ENCODE measurements at places on chromosomes 1 and 21.

GRCh38 chr1:236023926-236024565, 40.8 kb downstream of the NID1 start:
- no peak for DNase-seq

GRCh38 chr1:64875606-64876005, 90.7 kb downstream of the JAK1 start:
- DNase-seq, result no peak

DNA sequence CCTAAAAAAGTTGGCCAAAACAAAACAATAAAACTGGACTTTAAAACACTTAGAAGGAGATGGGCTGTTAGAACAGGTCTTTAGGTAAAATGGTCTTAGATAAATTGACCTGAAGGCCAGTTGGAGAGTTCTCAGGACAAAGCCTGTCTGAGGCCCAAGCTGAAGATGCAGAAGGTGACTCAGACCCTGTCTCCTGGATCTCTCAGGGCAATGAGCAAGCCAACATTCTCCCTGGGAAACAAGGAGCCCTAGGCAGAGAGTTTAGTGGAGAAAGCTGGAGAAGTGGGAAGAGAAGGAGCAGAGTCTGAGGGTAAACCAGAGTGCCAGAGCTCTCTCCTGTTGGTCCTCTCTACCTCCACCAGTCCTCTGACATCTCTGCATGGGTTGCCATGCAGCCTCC, 70.1 kb downstream of the FCRL5 start:
- DNase-seq, result no peak

DNA sequence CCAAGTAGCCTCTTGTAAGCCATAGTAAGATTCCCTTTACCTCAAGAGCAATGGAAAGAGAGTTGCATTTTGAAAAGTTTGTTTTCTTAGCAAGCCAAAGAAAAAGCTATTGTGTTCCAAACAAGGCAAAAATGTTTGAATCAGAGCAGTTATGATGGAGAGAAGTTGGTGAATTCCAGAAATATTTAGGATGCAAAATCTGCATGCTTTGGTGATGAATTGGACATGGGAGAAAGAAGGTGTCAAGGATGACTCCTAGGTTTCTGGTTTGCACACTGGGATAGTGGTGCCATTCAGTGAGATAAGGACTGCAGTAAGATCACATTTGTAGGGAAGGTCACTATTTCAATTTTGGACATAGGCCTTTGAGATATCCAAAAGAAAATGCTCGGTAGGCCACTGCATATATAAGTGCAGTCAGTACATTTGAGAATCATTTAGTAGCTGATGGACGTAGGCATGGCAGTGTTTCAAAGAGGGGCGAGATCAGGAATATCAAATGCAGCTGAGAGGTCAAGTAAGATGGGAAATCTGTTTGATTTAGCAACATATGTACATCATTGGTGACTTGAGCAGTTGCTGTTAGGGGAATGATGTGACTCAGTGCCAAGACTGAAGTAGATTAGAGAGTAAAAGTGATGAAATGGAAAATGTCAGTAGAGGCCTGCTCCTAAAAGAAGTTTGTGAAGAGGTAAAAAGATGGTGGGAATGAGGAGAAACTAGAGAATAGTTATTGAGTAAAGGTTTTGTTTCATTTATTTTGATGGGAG, 33.9 kb upstream of the GPR25 start:
- DNase-seq, result peak; percentile 79

DNA sequence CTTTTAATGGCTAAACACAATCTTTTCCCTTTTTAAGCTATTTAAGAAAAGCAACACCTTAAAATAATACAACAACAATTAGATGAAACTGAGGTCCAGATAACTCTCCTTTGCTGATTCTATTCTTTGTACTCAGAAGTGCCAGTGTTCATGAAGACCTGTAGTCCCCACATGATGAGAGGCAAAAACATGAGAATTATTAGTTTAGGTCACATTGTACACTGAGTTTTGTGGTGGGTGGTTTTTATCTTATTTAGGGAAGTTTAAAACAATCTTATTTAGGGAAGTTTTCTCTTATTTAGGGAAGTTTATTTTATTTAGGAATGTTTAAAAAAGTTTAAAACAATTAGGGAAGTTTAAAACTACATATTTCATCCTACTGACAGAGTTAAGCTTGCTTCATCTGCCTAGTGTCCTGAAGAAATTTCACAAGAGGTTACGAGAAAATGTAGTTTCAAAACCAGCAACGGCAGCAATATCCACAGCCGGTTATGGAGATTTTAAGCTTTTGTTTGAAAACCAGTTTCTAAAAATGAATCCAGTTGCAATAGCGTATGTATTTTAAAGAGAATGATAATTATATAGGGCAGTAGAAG, 7.8 kb upstream of the OR14I1 start:
- no peak for DNase-seq

- no peak for DNase-seq
These were observed 10.1 kb downstream of the PLEKHA6 start for GRCh38 chr1:204349602-204350001.

DNA sequence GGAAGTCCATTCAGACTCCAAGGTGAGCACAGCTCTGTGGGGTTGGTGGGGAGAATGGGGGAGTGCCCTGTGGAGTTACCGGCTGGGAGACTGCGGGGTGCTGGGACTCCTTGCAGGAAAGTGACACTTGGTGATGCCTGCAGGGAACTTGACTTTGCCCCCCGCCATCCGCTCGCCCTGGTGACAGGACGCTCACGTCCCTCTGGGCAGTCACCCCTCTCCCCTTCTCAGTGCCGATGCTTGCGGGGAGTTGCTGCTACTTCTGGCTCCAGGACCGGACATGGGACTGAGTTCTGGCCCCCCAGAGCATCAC, 209.5 kb upstream of the C1orf174 start:
- DNase-seq, result no peak

- DNase-seq, result peak; percentile 97
These were observed 321.0 kb upstream of the SNX7 start for GRCh38 chr1:98340511-98340910.

- DNase-seq, result no peak
These were observed 12.0 kb downstream of the SPATC1L start for GRCh38 chr21:46171996-46172862.

DNA sequence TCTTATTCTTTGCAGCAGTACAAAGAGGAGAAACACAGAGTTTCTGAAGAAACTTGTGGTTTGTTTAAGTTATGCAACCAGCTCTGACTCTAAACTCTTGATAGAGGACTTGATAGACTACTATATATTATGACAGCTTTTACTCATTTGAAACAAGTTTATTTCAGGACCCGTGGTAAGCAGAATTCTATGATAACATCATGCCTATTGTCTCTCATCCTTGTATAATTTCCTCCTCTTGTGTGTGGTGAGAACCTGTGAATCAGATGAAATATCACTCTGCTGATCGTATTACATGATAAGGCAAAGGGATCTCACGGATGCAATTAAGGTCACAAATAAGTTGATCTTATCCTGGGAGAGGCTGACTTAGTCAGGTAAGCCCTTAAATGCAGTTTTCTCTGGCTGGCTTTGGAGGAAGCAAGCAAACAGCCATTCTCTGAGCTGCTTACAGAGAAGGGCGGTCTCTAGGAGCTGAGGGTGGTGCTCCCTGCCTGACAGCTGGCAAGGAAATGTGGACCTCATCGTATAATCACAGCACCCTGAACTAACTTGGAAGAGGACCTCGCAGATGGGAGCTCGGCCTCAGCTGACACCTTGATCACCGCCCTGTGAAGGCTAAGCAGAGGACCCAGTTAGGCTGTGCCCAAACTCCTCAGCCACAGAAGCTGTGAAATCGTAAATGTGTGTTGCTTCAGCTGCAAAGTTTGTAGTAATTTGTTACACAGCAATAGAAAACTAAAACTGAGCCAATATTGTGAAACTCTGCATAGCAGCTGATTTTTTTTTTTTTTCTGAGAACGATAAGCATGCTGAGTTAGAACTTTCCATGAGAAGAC, 151.1 kb upstream of the DPT start:
- DNase-seq, result peak; percentile 11

DNA sequence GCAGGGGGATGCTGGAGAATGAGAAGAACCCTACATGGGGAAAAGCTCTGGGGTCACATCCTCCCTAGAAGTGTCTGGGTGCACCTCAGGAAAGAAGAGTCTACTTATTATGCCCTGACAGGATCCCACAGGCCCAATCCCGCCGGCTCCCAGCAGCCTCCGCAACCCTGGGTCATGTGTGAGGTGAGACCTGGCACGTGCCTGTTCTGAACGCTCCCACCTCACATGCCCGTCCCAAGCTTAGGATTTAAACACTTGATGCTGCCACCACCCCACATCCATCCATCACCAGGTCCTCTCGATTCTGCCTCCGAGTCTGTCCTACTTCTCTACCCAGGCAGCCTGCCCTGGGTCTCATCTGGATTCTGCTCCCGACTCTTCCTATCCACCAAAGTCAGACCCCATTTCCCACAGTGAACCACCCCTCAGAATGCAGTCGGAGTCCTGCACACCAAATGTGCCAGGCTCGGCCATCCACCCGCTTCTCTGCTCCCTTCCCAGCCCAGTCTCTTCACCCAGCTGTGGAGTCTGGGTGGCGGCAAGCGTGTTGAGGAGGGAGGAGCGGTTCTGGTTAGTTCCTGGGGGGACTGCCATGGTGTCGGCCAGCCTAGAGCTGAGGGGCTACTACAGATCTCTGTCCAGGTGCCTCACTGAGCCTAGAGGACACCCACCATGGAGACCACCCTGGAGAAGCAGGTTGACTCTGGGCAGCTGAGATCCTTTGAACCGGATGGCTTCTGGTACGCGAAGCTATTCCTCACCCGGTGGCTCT, 23.9 kb downstream of the SLC2A1 start:
- no peak for DNase-seq

DNA sequence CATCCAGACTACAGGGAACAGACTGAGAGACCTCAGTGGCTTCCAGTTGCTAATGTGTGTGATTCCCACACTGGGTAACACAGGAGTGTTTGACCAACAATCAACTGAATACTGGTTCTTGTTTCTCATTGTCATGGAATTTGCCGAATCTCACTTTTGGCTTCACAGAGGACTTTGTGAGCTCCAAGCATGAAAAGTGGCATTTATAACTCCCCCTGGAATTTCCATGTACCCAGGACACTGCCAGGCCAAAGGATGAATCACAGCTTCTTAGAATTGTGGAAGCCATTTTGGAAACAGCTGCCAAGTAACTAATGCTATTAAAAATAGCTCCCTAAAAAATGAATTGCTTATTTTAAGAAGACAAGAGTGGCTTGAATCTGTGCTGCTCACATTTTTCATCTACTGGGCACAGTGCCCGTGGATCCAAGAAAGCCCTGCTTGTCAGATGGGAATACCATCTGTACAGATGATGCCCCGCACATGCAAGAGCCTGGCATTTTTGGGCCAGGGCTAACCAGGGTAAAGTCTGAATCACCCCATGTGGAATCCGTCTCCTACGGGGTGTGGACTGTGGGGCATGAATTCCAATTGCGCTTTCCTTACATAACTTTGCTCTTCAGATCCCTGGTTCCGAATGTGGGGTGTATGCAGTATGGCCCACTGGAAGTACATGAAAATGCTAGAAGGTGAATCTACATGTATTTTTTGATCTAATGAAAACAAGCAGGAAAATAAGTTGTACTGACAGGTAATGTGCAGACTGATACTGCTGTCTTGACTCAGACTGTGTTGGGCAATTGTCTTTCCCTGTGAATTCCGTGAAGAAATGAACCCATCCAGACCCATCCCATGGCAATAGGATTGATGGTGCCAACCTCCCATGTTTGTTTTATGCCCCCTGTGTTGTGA, 487.3 kb downstream of the SIPA1L2 start:
- DNase-seq, result peak; percentile 89

GRCh38 chr1:237186675-237187074, 144.7 kb downstream of the RYR2 start:
- DNase-seq, result no peak

DNA sequence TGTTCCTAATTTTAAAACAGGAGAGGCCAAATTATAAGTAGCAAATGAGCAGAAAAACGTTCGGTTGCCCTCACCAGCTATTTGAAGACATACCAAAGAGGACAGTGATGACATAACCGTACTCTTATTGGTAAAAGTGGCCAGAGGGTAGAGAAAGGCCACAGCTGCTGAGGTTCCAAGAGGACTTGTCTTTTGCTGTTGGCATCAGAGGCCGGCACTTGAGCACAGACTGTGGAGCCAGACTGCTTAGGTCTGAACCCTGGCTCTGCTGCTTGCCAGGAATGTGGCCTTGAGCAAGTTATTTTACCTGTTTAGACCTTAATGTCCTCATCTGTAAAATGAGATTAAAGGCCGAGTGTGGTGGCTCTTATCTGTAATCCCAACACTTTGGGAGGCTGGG, 14.9 kb downstream of the ETV3L start:
- no peak for DNase-seq

All from fibroblast of skin of right biceps (primary cell).